ENCODE measurements at places on chromosomes 4 and X.

- DNase-seq = no peak
These were observed 15.0 kb upstream of the PRDM8 start for GRCh38 chr4:80182237-80182866.

DNA sequence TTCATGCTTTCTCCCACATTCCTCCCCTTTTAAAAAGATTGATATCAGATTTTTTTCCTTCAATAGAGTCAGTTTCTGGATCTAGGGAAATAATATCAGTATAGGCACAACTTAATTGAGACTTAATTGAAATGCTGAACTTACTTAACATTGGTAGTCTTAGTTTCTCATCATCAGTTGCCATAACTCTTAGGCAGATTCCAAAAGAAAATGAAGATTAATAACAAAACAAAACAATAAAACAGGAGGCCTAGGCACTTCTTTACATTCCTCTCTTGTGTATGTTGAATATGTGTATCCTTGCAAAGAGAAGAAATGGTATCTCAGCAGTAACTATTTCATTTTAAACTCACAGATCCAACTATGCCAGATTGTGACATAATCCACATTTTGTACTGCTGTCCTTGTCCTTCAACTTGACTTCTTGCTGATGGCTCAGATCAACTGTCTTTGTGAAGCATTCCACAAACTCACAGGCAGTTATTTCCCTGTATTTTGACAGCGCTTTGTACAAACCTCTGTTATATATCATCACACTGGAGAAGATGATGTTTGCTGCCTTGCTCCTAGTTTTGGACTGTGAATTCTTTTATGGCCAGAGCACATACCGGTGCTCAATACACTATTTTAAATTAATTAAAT, 9.1 kb upstream of the SLC9B2 start:
- no peak for DNase-seq

DNA sequence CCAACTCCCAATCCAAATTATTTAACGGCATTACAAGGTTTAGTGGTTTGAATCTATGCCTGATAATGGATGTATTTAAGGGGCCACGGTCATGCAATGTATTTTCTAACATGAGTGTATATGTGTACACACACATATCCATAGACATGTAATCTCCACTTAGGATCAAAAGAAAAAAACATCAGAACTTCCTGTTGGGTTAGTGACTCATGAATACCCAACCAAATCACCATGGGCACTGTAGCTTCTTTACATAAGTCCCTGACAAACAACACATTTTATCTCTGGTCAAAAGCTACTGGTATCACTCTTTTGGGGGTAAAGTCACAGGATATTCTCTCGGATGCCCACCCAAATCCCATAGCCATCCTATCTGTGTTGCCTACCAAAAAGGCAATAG, 36.5 kb upstream of the TFDP3 start:
- no peak for DNase-seq

GRCh38 chrX:132257116-132257515, 37.9 kb upstream of the RAP2C start:
- no peak for DNase-seq

GRCh38 chrX:48676106-48676892, 7.3 kb upstream of the WAS start:
- DNase-seq = peak; percentile 76

DNA sequence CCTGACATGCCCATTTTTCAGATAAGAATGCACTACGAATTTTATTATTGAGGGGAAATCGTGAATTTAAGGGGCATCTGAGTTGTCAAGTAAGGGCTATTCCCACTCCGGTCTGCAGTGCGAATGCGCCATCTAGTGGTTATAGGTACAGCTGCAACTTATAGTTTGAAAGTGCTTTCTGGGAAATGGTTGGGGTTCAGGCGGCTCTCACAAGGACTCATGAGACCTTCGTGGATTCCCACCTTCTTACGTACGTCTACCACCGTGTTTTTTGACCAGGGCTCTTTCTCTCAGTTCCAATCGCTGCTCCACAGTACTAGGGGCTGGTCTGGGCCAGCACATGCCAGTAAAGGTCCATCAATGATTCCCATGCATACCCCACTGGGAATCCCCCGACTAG, 12.3 kb downstream of the MSL3 start:
- DNase-seq = no peak

GRCh38 chr4:6470502-6471306, 1.7 kb downstream of the PPP2R2C start:
- peak; percentile 11 for DNase-seq

- DNase-seq = no peak
These were observed 13.2 kb upstream of the COX7B2 start for GRCh38 chr4:46922205-46922604.

DNA sequence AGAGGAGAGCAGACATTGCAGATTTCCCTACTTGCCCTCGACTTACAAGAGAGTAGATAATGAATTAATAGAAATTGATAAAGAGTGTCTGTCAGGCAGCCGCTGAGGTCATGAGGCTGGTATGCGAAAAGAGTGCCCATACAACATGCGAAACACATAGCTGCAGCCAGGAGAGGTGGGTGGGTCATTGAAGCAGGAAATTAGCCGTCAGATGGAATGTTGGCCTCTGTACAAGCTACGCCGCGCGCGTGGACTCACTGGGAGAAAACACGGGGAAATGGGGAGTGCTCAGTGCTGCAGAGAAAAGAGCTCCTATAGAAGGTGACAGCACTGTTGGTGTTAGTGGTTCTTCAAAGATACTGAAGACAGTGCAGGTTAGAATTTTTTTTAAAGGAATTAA, 125.1 kb downstream of the RAPGEF2 start:
- DNase-seq = no peak

DNA sequence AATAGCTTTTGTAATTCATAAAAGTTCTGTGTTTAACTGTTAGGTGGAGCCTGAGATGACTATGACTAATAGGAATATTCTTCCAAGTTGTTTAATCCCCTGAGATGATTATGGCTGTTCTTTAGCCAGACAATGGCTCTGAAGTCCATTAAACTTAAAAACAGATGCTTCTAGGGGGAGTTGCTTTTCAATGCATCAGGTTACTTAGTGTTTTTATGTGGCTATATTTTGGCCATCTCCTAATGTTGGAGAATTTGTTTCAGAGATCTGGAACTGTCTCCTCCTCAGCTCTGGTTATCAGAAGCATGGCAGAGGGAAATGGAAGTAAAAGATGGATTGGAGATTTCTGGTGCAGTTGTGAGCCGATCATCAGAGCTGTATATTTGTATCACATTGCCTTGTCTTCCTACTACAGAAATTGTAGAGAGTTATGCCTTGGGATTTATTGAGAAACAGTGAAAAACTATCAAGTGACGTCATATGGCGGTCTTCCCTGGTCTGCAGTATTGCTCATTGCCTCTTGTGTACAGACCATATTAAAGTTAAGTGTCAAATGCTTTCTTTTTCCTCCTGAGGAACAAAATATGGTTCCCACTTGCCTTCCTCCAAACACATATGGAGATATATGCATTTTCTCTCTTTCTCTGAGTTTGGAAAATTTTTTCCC, 29.8 kb downstream of the SGMS2 start:
- no peak for DNase-seq

GRCh38 chr4:16253127-16253960, 27.1 kb upstream of the TAPT1 start:
- no peak for DNase-seq

DNA sequence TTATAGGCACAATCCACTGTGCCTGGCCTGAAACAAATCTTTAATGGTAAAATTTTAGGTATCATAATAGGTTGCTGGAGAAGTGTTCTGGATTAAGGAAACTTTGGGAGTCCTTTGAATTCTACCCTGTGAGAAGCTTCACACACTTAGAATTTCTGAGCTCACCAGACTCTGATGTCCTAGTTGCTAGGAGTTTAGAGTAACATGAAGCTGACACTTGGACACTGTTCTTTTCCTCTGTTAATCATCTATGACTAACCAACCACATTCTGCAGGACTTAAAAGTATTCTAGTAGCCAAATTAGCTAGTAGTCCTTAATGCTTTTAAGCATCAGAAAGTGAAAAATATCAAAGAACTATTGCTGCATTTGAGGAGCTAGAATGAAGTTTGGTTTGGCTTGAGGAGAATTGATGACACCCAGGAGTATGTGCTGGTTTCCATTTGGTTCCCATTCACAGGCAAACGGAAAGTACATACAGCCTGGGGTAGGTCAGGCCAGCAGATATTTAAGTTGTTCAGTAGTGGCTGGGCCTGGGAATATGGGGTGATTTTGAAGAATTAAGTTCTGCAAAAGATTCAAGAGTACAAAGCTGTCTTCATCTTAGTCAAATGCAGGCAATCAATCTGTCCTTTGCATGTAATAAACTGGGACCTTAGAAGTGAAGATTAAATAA, 38.8 kb upstream of the IGFBP7 start:
- no peak for DNase-seq

DNA sequence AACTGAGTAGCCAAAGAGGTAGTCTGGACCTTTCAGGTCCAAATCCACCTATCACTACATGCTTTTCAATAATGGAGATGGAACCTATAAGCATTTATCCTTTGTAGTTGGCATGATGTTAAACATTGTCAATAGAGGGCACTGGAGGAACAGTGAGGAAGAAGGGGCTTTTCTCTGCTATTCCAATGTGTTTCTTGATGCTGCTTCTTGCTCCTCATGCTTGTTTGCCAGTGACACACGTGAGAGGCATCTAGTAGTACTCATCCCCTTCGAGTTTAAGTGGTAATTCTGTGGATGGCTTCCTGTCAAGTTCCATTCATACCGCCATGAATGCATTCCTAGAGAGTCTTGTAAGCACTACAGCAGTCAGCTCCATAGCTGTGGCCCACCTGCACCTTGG, 84.0 kb downstream of the NAA11 start:
- no peak for DNase-seq

GRCh38 chrX:128582036-128582435, 529.8 kb upstream of the ACTRT1 start:
- no peak for DNase-seq

GRCh38 chrX:11755724-11756123, 2.3 kb upstream of the MSL3 start:
- no peak for DNase-seq

- no peak for DNase-seq
These were observed 93.6 kb downstream of the GPR143 start for GRCh38 chrX:9671998-9672397.

GRCh38 chrX:116378961-116379360, 57.4 kb upstream of the SLC6A14 start:
- DNase-seq = no peak

DNA sequence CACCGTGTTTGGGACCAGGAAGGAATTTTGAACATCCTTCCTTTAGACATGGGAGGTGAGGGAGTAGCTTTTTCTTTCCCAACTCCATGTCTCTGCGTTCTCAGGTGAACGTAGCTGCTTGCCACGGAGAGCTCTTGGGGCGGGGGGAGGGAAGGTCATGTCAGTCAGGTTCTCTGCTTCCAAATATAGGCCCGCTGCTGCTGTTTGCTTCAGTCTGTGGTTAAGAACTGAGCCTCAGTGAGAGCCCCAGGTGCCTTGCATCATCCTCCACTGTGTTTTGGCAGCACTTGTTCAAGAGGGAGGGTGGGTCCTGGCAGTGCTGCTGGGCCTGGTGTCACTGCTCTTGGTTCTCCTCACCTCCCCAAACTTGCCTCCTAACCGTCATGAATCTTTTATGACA, 46.5 kb downstream of the HADH start:
- DNase-seq = peak; percentile 39

DNA sequence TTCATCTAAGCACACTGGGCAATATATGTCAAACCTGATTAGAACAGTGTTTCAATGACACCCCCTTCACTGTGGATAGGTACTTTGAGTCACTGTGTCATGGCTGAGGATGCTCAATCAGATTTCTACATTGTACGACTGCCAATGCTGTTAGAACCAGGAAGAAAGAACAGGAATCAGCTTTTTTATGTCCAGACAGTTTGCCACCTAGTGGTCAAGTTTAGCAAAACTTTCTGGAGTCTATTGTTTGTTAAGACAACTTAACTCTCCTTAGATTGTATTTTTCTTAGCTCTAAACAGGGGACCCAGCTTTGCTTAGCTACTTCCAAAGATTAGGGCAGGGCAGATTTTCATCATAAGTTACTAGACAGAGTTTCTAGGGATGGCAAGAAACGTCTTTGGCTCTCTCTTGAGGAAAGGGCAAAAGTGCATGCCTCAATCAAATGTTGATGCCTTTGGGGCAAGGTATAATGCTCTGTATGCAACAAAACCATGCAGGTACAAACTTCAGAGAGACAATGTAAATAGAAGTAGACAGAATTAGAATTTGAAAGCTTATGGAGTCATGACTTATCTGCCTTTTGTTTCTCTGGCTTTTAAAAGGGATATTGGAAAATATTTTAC, 40.5 kb upstream of the BMP3 start:
- DNase-seq = no peak

DNA sequence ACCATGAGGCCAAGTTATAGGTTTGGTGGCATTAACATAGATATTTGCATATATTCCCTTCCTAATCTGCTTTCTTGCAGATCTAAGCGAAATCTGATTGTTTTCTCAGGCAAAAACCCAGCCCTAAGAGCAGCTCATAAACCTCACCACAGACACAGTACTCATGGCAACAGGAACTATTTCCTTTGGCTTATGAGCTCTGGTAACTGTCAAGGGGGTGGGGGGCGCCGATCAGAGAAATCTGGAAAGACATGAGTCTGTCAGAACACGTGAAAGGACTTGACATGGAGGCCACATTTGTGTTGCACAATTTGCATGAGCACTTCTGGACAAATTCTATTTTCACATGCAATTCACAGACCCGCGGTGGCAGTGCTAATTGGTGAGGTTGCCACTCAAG, 83.7 kb downstream of the MGST2 start:
- DNase-seq = no peak

DNA sequence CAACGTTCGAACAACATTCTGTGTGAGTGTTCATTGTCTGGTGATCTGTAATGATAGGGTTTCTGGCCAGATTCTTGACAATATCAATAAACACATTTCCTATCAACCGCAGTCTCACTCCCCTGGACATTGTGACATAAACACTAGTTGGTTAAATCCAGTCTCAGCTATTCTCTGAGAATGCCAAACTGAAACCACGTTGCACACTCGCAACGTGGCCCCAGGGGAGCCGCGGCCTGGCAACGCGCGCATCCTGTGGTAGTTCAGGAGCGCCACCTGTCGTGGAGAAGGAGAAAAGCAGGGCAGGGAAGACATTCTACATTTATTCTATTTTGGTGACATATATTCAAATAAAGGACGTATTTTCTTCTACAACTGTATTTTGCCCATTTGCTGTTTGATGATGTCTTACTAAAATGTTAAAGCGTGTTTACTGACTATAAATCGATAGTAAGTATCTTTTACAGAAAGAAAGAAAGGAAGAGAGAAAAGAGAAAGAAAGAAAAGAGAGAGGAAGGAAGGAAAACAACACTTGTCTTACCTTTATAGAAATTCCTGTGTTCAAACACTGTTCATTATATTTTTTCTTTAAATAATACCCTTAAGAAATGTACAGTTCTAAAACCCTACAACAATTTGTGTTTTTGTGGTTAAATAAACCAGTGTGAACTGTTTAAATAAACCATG, 738.3 kb upstream of the FRG1 start:
- peak; percentile 5 for DNase-seq

GRCh38 chr4:53307210-53307609, 58.7 kb downstream of the SCFD2 start:
- DNase-seq = no peak

GRCh38 chr4:109441862-109442458, 8.3 kb downstream of the SEC24B start:
- DNase-seq = no peak

GRCh38 chr4:51918251-51918650, 75.3 kb downstream of the DCUN1D4 start:
- no peak for DNase-seq

- no peak for DNase-seq
These were observed 1306.6 kb upstream of the PABPC4L start for GRCh38 chr4:135508006-135508714.

Data from stimulated activated CD4-positive, alpha-beta T cell treated with anti-CD3 and anti-CD28 coated beads, Interleukin-12 subunit alpha, Interleukin-12 subunit beta, amount 100 ng/mL, for 24 hours (primary cell).